ENCODE measurements at places on chromosomes 5 and 9. TPM values are rescaled to one million over a fixed set of nuclear protein-coding genes. Genes with fewer than 3 reads are reported as not detected.

- DNase-seq = no peak
Observed at GRCh38 chr9:93111001-93111370, 15.0 kb downstream of the CARD19 start.

DNA sequence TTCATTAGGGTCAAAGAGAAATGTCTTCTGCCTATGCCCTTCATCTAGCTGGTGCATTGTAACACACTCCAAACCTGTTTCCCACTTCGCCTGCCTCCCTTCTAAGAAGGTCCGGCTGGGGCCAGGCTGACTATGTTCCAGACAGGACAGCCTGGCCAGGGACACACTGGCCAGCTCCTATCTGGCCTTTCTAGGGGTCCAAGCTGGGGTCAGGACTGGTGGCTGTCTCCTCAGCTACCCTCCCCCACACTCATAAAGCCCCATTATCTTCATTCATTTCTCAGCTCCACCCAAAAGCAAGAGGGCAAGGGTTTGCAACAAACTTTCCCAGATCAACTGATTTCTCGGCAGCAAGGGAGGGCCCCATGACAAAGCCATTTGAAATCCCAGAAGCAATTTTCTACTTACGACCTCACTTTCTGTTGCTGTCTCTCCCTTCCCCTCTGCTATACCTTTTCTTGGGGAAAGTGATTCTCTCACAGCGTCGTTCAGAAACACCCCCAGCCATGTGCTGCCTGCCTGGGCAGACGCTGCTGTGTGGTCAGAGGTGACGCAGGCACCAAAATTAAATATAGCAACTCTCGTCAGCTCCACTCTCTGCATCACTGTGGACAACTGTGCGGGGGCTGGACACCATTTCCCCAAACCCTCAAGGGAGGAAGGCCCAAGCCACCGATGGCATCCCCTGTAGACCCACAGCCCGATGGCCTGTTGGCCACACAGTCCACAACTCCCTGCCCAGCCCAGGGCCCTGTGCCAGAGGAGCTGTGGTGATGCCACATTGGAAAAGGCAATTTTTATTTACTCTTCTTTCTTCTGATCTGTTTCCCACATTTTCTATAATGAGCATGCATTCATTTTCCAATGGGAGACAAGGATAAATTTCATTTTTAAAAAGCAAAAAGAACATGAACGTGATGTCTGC lies 6.1 kb downstream of the IL13 start:
- DNase-seq = no peak

DNA sequence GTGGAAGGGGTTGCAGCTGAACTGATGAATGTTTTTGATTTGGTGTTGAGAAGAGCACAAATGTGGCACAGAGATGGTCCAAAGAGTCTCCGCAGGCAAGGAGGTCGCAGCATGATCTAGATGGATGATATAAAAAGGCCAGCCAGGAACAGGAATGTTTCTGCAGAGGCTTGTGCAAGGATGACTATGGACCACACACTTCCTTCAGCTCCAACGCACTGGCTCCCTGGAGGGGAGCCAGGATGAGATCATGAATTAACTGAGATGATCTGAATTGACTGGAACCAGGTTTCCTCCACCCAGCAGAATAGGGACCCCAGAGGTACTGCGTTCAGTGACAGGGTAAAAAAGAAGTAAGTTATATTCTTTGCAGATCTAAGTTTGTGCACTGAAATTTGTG lies 89.0 kb downstream of the ARSB start:
- no peak for DNase-seq

DNA sequence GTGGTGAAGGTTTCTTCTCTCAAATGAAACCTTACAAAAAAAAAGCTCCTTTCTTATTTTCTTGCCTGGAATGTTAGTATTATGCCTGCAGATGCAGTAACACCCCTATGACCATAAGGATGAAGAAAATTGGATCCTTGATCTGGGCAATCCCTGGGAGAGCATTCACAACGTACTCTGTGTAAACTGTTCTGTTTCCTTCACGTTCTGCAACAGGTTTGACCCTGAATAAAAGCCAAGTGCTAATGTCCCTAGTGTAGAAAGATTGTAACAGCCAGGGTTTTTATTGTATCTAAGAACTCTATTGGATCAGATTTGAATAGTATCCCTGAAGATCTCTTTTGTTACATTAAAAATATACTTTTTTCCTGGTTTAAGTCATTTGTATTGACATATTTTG lies 1639.6 kb upstream of the ACO1 start:
- DNase-seq = no peak

Gene PDE8B
- total RNA-seq = not detected

- peak; percentile 28 for DNase-seq
Observed at GRCh38 chr5:157574456-157575380, 857 bp downstream of the ADAM19 start.

GRCh38 chr9:136714893-136715274 lies 2.5 kb downstream of the DIPK1B start:
- DNase-seq = no peak

DNA sequence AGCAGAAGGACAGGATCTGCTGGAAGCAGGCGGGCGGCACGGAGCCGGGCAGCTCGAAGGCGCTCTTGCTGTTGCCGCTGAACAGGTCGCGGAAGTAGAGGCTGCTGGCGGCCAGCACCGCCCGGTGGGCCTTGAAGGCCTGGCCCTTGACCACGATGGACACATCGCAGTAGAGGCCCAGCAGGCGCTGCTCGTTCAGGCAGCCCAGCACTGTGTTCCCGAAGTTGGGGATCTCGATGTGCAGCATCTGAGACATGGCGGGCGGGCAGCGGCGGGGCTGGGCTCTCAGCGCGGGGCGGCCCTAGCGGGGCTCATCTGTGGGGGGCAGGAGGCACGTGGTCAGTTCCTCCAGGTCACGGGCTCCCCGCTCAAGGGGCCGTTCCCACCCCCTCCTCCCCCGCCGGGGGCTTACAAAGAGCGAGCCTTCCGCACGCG lies 44.8 kb downstream of the NACC2 start:
- no peak for DNase-seq

All from CD4-positive, CD25-positive, alpha-beta regulatory T cell (primary cell).